ENCODE measurements at places on chromosomes 12 and 14.
A peak's percentile ranks its signal among the peaks of the same experiment; 100 is the strongest.

- no peak for DNase-seq
These were observed 236.0 kb downstream of the BCL11B start for GRCh38 chr14:99035712-99036610.

GRCh38 chr12:125186471-125187147 lies 121.4 kb downstream of the AACS start:
- no peak for DNase-seq

DNA sequence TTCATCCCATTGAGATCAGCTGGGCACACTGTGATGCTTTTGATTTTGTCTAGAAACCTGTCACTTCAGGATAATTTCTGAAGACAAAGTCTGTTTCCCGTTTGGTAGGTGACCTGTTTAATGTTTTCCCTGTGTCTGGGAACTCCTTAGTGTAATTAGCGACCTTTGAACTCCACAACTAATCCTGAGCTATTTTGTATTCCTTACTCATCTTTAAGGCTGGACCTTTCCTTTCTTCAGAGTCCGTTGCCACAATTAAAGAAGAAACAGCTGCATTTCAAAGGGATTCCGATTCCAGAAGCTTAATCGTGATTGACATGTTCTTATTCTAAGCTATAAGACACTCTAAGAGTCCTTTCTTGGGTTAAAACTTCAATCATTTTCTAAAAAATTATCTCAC lies 22.0 kb downstream of the AP5M1 start:
- DNase-seq, result no peak

DNA sequence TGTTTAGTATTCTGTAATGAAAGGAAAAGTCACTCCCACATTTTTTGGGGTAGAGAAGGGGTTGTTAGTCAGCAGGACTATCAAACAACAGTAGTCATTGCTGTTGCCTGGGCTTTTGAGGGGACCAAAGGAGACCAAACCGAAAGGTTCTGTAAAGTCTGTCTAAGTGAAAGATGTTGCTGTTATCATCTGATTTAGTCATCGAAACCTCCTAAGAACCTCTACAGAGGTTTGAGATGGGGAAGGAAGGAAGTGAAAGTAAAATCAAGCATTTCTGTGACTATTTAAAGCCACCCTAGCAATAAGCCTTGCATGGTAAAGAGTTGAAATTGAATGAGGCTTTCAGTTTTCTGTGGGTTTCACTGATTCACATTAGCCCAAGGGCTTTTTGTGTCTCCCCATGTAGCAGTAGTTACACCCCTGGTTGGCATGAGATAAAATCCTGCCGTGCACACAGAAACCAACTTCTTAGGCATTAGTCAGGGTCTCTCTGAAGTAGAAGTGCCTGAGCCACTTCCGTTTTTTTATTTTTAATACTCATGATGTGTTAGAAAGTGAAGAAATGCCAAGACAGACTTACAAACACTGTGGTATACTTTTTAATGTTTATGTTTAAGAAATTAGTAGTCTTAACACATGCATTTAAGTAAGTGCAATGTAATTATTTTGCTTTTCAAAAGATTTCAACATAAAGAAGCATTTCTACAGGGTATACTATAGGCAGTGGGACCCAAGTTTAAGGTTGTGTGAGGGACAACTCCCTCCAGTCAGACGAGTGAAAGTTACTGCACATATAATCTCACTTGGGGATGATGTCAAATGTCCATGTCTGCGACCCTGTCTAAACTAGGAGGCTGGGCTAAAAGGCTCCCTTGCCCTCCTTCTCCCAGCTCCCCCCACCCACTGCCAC lies 50.4 kb downstream of the DYRK2 start:
- no peak for DNase-seq

GRCh38 chr12:51238037-51238509 lies 553 bp upstream of the DAZAP2 start:
- DNase-seq, result no peak

DNA sequence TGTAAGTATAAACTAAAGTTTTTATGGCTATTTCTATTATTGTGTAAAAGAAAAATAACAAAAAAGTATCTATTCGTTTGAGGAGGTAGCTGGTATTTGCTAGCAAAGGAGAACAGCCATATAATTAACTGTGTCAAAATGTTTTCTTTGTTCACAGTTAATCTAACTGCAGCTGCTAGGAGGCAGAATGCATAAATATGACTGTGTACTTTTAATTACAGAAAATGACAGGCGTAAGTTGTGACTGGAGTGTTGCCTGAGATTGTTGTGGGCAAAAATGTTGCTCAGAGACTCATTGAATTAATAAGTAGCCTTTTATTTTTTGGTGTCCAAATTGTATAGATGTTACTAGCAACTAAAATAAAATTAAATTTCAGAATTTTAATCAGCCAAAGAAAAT lies 33.5 kb downstream of the PTPRO start:
- DNase-seq, result no peak

- DNase-seq, result no peak
These were observed 11.6 kb downstream of the TEDC1 start for GRCh38 chr14:105502446-105503295.

- no peak for DNase-seq
These were observed 8.0 kb downstream of the TMEM119 start for GRCh38 chr12:108589840-108590229.

- DNase-seq, result no peak
These were observed 196.2 kb downstream of the SLC38A4 start for GRCh38 chr12:46629331-46630229.

- DNase-seq, result no peak
These were observed 22.5 kb upstream of the BICD1 start for GRCh38 chr12:32084017-32084688.

- no peak for DNase-seq
These were observed 193.6 kb downstream of the ADGRD1 start for GRCh38 chr12:131147293-131147692.

GRCh38 chr12:82326905-82327503 lies 31.2 kb downstream of the CCDC59 start:
- DNase-seq, result no peak

DNA sequence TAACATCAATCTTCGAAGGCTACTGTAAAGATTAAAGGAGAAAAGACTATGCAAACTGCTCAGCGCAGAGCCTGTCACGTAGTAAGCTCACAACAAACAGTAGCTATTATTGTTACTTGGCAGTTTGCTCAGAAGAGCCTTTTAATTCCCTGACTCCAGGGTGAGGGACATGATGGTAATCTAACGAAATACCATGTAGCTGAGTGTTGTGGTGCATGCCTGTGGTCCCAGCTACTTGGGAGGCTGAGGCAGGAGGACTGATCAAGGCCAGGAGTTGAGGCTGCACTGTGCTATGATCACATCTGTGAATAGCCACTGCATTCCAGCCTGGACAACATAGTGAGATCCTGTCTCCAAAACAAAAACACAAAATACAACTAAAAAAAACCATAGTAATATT lies 22.8 kb downstream of the HEBP1 start:
- no peak for DNase-seq

- DNase-seq, result no peak
These were observed at the start of gene ELK3 for GRCh38 chr12:96193725-96194575. Gene ELK3, plus strand, starts transcription at chr12:96194375.

GRCh38 chr12:129186952-129187351 lies 333.7 kb downstream of the GLT1D1 start:
- DNase-seq, result no peak

DNA sequence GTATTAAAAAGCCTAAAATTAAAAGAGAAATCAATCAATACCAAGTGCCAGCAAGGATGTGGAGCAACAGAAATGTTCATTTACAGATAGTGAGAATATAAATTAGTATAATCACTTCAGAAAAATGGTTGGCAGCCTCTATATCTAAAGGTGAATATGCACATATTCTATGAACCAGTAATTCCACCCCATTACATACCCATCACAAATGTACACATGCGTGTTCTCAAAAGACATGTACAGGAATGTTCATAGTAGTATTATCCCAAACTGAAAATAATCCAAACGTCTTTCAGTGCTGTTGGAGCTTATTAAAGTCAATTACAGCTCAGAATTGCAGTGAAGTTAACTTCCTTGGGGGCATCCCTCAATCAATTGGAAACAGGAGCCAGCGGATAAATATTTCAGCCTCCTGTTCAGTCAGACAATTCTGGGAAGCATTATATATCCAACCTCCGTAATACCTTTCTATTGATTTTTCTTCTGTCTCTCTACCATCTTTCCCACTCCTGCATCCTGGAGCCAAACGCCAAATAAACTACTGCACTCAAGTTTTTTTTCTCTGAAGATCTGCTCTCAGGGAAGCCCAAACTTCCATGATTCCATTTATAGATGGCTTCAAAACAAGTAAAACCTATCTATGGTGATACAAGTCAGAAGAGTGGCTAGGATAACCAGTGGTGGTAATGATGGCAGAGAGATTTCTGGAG lies 45.0 kb upstream of the OR5AU1 start:
- DNase-seq, result no peak

- no peak for DNase-seq
These were observed 50.9 kb downstream of the TRAF3 start for GRCh38 chr14:102828151-102828550.

DNA sequence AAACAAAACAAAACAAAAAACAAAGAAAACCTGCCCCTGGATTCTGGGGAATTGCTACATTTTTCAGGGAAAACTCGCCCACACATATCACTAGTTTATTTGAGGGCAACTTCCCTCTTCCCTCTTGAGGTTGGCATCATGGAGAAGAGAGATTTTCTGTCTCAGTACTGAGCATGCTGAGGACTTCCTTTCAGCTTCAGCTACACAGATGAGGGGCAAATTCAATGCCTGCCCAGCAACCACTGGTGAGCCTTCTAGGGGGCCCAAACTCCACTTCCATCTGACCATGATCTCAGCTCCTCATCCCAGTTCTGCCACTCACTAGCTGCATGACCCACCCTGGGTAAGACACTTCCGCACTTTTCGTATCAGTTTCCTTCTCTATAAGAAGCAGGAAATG lies 63.1 kb upstream of the SCN8A start:
- DNase-seq, result no peak

- DNase-seq, result no peak
These were observed 298.1 kb upstream of the PRICKLE1 start for GRCh38 chr12:42887657-42888056.

GRCh38 chr12:26345471-26346003 lies 150.2 kb downstream of the SSPN start:
- DNase-seq, result no peak

DNA sequence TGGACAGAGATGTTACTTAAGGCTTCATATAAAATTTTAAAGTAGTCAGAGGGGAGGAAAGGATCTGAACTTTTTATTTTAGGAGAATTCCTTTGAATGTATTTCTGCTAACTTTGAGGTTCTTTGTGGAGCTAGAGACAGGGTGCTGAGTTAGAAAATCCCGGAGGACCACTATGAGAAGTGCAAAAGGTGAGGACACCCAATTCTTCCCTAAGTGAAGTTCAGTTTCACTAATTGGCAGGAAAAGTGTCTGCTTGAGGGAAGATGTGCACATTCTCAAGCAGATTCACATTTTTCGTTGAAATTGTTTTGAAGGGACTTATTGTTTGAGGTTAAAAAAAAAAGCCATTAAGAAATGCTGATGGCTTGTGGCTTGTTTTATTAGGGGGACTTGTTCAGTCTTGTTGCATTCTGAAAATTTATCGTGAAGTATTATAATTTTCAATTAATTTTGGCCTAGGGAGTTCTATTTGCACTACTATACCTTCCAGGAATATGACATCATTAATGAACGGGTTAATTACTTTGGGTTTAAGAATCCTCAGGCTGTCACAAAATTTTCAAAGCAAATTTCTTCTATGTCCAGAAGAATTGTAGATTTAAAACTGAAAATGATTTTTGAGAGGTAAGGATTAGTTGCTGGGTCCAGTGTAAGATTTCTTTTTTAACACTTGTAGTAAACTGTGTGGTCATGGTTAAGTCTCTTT lies 1.8 kb downstream of the PCNX1 start:
- no peak for DNase-seq

DNA sequence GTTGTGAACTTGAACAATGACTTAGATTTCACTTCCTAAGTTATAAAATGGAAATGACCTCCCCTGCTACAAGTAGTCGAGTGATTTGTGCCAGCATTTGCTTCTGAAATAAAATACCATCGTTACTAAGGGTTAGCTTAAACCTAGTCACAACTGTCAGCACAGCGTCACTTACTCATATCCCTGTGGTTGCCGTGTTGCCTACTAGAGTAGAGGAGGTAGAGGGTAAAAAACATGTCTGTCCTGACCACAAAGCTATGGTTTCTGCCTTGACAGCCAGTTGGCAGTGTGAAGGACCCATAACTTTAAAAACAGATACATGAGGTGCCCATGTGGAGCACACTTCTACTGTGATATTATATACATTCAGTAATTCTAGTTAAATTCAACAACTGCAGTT lies 234.2 kb upstream of the RGS6 start:
- DNase-seq, result no peak

GRCh38 chr14:100142073-100143040 lies 17.1 kb downstream of the DEGS2 start:
- DNase-seq, result no peak

DNA sequence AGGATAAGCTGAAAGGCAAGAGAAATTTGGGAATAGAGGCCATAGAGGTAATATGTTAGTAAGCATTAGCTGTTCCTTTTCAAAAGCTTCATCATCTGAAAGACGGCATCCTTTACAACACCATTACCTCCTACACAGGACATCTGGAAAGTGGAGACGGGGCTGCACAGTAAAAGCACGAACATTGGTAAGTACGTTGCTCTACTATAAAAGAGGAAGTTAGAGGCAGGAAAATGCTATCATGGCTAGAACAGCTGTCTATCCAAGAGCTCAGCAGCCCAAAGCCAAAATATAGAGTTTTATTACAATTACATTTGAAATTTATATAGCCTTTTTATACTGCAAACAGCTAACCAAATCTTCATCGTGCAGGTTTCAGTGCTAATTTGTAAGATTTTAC lies 172.3 kb upstream of the GRIP1 start:
- no peak for DNase-seq

GRCh38 chr12:66516561-66516960 lies 162.3 kb downstream of the GRIP1 start:
- DNase-seq, result no peak

DNA sequence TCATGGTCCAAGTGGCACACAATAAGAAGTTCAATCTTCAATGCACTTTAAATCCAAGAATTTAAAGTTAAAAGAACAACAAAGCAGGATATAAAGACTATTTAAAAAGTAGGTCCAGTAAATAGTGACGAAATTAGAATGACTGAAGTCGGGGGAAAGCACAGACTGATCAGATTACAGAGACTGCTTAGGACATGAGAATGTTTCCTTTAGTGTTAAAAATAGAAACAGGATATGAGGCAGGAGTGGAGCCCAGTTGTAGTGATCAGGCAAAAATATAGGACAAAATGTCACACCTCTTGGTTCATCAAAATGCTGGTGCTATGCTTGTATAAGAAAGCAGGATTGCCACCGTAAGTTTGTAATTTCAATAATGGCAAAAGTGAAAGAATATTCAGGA lies 52.2 kb upstream of the CD163 start:
- no peak for DNase-seq

GRCh38 chr12:8996682-8997405 lies 7.5 kb downstream of the KLRG1 start:
- no peak for DNase-seq

GRCh38 chr14:22007784-22008412 lies 334.3 kb upstream of the OR4E1 start:
- no peak for DNase-seq

- no peak for DNase-seq
These were observed 316.3 kb downstream of the BCL11B start for GRCh38 chr14:98955741-98956070.

- no peak for DNase-seq
These were observed 19.8 kb downstream of the KRT80 start for GRCh38 chr12:52171950-52172512.

GRCh38 chr12:18224745-18225144 lies 36.6 kb upstream of the PIK3C2G start:
- peak; percentile 12 for DNase-seq

GRCh38 chr12:95796982-95797289 lies 6.4 kb upstream of the NTN4 start:
- DNase-seq, result no peak

- DNase-seq, result no peak
These were observed 141.7 kb downstream of the PIK3C2G start for GRCh38 chr12:18402872-18403611.
